Stomach (tissue), 19 donors: ENCODE measurements at places on chromosomes 4 and X. TPM values are rescaled to one million over a fixed set of nuclear protein-coding genes. Genes with fewer than 3 reads are reported as not detected.

The VCX2 gene
- total RNA-seq = not detected

DNA sequence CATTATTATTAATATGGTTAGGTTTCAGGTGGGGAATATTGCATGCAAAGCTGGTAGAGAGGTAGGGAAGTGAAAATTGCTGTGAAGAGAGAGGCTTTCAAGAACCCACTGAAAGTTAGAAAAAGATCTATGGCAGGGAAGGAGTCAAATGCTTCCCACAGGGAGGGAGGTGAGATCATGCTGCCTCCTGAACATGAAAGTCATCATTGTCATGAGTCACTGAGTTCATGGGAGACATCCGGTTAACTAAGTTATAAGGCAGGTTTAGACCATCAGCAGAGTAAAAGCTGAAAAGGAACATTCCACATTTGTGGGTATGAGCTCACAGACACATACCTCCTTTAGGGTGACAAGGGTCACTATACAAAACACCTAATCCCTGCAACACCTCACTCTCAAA is 16.2 kb downstream of the GATB start:
- DNase-seq = no peak

- peak; percentile 20 for DNase-seq
Observed at GRCh38 chrX:103878466-103879122, 46.5 kb upstream of the RAB9B start.

DNA sequence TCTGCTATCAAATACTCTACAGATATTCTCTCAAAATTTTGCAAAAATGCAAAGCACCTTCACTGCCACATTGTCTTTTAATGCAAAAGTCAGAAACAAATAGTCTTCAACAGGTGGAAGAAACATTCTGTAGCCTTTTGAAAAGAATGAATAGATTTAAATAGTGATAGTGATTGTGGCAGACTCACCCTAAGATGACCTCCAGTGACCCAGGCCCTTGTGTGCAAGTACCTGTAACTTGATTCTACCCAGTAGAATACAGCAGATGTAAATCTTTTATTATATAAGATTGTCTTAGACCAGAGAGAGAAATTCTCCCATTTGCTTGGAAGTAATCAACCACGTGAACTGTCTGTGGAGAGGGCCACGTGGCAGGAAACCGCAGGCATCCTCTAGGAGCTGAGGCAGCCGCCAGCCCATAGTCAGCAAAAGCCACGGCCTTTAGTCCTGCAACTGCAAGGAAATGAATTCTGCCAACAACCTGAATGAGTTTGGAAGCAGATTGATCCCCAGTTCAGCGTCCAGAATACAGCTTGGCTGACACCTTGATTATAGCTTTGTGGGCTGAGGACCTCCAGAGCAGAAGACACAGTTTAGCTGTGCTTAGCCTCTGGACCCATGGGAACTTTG is 272.5 kb downstream of the ARHGAP10 start:
- no peak for DNase-seq

DNA sequence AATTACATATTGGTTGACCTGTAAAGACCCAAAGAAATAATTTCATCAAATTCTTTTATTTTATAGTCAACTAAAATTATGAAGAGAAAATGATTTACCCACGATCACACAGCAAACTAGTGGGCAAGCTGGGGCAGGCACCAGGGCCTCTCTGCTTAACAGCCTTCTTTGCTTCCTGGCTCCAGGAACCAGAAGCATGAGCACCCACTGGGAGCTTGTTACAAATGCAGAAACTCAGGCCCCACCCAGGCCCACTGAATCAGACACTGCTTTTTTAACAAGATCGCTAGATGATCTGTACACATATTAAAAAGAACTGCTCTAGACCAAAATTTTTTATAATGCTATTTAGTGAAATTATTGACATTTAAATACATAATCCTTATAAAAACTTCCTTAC is 95.0 kb downstream of the GEMIN8 start:
- DNase-seq = no peak

DNA sequence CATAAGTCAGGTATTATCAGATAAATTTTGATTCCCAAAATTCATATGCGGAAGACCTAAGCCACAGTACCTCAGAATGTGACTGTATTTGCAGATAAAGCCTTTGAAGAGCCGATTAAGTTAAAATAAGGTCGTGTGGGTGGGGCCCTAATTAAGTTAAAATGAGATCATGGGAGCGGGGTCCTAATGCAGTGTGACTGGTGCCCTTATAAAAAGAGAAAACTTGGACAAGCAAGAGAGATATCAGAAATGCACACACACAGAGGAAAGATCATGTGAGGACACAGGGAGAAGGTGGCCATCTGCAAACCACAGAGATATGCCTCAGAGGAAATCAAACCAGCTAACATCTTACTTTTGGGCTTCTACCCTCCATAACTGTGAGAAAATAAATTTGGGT is 236.1 kb downstream of the FBXO8 start:
- DNase-seq = no peak

DNA sequence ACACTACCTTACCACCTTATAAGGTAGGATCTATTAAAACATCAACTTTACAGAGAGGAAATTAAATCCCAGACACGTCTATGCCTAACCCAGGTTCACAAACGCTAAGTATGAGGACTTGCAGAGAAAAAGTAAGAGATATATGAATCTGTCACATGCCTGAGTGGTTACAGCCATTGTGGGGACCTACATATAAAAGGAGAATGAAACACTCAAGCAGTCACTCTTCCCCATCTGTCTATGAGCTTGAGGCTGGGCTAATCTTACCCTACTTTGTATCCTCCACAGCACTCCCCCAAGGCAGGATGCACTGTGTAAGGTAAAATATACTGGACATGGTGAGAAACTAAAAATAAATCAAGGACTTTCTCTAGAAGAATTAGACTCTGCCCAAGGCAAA is 339.9 kb downstream of the HNRNPD start:
- no peak for DNase-seq

GRCh38 chrX:15299941-15300851 is 15.2 kb downstream of the ASB11 start:
- DNase-seq = no peak

DNA sequence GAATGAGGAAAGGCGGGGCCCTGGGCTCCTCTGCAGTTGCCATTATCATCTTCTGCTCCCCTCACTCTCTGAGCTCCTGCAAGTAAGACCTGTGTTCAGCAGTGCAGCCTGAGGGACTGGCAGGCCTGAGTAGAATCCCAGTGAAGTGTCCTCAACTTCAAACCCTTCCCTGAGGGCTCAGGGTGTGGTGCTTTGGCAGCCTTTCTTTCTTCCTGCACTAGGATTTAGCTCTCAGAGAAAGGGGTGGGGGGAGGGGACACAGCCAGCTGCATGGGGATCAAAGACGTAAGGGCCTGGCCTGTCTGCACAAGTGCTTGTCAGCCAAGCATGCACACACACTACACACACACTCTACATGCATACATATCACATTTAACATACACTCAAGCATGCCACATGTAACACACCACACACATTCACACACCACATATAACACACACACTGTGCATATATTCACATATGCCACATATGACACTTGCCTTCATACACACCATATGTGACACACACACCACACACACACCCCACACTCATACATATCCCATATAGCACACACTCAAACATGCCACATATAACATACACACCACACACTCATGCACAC is 223.4 kb upstream of the RPL34 start:
- no peak for DNase-seq
